ENCODE measurements at places on chromosomes 16 and 17. TPM values are rescaled to one million over a fixed set of nuclear protein-coding genes. Genes with fewer than 3 reads are reported as not detected.

- no peak for DNase-seq
Observed at GRCh38 chr17:41131979-41132378, 8.0 kb upstream of the KRTAP4-12 start.

TP53TG3B gene
- not detected for total RNA-seq

DNA sequence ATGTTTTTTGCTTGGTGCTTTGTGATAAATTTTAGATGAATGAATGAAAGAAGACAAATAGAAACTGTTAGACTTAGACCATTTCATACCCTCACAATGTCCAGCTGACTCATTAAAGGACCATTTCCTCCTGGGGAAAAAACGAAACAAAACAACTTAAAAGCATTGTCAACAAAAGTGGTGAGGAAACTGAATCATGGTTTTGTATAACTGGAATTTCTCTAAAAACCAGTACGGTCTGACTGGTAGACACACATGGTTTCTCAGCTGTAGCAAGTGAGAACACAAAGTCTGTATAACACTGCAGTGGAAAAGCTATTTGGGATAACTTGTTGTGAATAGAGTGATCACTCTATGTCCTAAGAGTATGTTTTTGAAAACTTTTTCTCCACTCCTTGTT is 5.3 kb upstream of the DDX52 start:
- DNase-seq, result no peak

APPBP2 gene
- total RNA-seq, result 52.3 TPM

KRTAP4-1 gene
- total RNA-seq, result not detected

All from ureter (tissue), 1 donor.